Central memory CD4-positive, alpha-beta T cell (primary cell): ENCODE measurements at places on chromosomes 13 and 19.
A peak's percentile ranks its signal among the peaks of the same experiment; 100 is the strongest.

GRCh38 chr13:44331912-44332851, 41.4 kb upstream of the SERP2 start:
- DNase-seq = no peak

DNA sequence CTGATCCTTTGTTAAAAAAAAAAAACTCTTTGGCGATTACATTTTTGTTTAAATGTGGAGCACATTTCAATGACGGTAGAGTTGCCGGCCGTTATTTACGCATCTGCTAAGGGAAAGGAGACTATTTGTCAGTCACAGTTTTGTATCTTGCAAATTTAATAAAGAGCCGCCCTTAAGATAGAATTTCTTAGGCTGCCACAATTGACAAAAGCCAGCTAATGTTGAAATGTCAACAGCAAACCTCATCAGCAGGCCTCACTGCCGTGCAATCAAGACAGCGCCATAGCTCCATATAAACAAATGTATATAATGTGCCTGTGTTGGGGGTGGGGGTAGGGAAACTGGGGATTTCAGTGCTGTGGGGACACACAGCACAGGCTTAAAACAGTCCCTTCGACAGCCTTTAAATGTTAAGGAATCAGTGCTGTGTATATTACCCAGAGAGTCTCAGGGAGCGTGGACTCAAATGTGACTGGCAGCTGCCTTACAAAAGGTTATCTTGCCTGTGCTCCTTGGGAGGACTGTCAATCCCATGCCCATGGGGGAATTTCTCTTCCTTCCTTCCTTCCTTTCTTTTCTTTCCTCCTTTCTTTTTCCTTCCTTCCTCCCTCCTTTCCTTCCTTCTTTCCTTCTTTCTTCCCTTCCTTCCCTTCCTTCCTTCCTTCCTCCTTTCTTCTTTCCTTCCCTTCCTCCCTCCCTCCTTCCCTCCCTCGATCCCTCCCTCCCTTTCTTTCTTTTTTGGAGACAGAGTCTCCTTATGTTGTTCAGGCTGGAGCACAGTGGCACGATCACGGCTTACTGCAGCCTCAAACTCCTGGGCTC, 108.0 kb downstream of the URI1 start:
- no peak for DNase-seq

GRCh38 chr13:46143184-46143701, 38.4 kb upstream of the CPB2 start:
- no peak for DNase-seq

GRCh38 chr13:101383595-101383994, 32.7 kb downstream of the NALCN start:
- no peak for DNase-seq

DNA sequence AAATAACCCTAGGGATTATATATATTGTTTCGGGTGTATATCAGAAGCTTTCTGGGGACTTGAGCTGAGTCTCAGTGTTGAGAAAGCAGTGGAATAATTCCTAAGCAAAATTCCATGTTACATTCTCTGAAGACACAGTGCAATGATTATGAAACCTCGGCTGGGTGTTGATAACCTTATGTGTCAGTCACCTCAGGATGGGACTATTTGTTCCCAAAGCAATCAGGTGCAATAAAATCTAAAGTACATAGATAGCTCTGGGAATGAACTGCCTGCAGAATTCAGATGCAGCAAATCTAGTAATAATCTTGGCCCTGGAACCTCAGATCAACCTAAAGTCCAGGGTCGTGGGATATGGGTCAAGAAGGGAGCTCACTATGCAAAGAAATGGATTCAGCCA, 53.0 kb downstream of the EDNRB start:
- no peak for DNase-seq

GRCh38 chr13:97136418-97136817, 85.7 kb upstream of the MBNL2 start:
- no peak for DNase-seq

DNA sequence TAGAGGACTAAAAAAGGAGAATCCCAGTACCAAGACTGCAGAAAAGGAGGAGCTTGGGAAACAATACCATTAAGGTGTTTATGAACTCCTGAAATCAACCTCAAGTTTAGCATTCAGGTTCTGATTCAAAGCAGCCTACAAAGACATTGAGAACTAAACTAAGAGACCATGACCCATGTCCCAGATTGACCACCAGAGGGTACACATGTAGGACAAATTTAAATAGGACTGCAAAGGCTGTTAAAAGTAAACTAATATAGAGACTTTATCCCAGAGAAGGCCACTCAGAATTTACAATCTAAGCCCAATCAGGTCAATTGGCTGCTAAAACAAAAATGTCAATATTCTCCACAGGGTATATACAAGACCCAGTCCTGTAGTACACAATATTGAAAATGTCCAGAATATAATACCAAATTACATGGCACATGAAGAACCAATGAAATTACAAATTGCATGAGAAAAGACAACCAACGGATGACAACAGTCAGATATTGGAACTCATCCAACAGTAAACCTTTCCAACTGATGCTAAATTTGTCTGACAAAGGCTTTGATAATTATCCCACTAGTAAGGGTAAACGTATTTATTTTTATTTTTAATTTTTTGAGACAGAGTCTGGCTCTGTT, 682.4 kb downstream of the UQCRFS1 start:
- no peak for DNase-seq

DNA sequence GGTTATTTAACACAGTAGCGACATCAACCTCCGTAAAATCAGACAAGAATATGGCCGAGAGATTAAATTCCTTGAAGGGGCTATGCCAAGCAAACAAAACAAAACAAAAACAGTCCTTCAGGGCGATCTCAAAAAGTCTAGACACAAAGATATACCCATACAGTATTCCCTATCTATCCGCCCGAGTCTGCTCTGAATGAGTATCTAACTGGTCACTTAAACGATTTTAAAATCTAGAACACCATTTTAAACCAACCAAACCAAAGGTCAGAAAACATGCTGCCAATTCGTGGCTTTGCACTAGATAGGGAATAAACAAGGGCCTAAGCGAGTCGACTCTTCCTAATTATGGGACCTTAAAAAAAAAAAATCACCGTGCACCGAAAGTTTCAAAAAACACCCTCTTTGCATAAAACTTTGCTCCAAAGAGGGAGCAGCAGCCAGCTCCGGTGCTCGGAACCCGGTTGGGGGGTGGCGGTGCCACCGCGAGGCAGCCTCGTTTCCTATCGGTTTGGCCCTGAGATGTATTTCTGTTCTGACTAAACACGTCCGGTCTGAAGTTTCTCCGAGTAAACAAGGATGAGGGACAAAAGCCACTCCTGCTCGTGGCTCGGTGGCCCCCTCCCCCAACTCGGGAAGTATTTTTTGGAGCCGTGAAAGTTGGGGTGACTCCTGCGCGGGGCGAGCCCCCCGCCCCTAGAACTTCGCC, 1.8 kb downstream of the HMGB1 start:
- DNase-seq = peak; percentile 73

GRCh38 chr13:77554069-77554468, 18.6 kb downstream of the SCEL start:
- DNase-seq = no peak

GRCh38 chr19:10587022-10587838, at the start of gene AP1M2:
AP1M2 (minus strand) TSS chr19:10587312; CDS start chr19:10587231, 81 bp downstream.
- no peak for DNase-seq

DNA sequence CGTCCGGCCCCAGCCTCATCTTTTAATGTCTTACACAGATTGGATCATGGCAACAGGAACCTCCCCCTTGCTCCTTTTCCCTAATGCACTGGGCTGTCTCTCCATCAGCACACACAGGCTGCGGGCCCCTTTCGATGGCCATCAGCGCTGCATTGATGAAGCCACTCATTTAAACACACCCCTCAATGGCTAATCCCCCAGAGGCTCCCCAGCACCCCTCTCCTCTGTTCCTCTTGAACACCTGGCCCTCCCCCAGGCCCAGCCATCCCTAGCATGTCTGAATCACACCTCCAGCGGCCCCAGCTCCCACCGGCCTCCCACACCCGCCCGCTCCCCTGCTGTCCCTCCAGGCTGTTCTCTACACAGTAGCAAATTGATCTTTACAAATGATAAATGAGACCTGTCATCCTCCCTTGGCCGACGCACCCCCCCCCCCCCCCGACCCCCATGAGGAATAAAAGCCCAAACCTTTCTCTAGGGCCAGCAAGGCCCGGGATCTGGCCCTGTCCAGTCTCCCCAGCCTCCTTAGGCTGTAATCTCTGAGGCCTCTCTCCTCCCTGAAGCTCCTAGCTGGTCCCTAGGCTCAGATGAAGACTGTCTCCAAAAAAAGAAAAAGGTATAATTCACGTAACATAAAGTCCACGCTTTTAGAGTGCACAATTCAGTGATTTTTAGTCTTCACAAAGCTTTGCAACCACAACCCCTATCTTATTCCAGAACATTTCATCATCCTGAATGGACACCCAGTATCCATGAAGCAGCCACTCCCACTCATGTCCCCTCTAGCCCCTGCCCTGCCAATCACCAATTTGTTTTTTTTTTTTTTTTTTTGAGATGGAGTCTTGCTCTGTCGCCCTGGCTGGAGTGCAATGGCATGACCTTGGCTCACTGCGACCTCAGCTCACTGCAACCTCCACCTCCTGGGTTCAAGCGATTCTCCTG, 7.4 kb downstream of the RPL28 start:
- DNase-seq = no peak

- no peak for DNase-seq
These were observed 15.8 kb upstream of the PTPRS start for GRCh38 chr19:5356428-5356827.

DNA sequence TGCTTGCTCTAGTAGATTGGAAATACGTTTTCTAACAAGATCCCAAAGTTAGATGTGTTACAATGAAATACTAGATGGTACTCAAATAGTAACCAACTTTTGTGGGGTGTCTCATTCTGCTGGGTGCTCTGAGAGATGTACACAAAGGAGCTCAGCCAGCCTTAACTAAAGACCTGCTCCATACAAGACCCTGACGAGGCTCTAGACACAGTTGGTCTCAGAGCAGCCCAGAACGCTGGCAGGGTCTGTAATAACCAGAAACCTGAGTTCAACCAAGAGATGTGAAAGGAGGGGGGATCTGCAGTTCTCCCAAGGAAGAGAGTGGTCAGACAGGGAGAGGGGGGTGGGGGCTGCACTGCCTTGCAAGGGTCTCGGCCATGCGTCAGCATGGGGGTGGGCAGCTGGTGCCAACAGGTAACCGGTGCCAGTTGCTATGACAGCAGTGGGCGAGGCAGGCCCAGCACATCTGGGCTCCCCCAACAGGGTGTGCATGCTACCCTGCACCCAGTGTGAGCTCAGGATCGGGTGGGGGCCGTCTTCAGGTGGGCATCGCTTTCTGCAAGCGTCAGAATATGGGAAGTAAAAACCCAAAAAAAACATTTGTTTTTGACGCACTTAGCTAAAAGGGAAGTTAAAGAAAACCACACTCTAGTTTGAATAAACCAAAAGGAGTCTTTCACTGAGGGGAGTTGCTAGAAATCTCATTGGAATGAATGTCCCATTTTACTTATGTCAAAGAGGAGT, 68.0 kb upstream of the GPR183 start:
- peak; percentile 82 for DNase-seq

DNA sequence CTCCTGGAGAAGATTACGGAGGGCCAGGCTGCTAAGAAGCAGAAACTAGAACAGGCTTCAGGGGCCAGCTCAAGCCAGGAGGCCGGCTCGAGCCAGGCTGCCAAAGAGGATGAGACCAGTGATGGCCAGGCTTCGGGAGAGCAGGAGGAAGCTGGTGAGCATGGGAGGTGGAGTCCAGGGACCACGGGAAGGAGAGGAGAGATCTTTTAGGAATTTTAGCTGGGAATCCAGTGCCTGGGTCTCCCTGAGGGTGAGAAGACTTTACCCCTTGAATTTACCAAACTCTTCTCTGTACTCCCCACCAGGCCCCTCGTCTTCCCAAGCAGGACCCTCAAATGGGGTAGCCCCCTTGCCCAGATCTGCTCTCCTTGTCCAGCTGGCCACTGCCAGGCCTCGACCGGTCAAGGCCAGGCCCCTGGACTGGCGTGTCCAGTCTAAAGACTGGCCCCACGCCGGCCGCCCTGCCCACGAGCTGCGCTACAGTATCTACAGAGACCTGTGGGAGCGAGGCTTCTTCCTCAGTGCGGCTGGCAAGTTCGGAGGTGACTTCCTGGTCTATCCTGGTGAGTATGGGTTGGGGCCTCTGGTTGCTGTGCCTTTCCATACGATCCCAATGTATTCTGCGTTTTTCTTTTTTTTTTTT, 824 bp downstream of the TSEN34 start:
- no peak for DNase-seq

GRCh38 chr19:50724522-50725217, 1.5 kb downstream of the CLEC11A start:
- DNase-seq = peak; percentile 85

GRCh38 chr13:105220063-105220462, 1315.4 kb downstream of the EFNB2 start:
- DNase-seq = no peak

DNA sequence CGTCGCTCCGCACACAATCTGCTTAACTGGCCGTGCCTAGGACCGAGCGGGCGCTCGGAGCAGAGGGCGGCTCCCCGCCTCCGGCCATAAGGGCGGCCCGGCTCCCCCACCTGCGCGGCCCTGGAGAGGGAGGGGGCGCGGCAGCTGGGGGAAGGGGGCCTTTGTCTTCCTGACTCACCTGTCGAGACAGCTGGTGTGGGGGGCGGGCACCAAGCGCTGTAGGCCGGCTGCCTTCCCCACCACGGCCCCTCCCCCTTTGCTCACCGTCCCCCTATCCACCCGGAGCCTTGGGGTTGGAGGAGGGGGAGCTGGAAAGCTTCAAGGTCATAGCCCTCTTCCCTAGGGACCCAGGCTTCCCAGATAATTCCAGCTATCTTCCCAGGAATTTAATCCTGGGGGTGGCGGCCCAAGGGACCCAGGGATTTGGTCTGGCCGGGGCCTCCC, 1.2 kb downstream of the VASP start:
- DNase-seq = no peak

GRCh38 chr19:44176590-44176989, 11.7 kb downstream of the ZNF226 start:
- no peak for DNase-seq

GRCh38 chr13:113855931-113856715, 7.8 kb downstream of the GAS6 start:
- no peak for DNase-seq

DNA sequence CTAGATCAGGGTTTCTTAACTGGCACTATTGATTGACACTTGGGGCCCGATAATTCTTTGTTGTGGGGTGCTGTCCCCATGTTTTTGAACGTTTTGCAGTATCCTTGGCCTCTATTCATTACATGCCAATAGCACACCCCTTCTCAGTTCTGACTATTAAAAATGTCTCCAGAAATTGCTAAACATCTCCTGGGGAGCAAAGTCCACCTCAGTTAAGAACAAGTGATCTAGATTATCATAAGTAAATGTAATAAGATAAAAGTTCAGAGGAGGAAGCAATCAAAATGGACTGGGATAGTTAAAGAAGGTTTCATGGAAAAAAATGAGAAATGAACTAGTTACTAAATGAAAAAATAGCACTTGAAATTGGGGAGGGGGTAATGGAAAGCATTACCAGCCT, 98.1 kb upstream of the MIR17HG start:
- DNase-seq = no peak

DNA sequence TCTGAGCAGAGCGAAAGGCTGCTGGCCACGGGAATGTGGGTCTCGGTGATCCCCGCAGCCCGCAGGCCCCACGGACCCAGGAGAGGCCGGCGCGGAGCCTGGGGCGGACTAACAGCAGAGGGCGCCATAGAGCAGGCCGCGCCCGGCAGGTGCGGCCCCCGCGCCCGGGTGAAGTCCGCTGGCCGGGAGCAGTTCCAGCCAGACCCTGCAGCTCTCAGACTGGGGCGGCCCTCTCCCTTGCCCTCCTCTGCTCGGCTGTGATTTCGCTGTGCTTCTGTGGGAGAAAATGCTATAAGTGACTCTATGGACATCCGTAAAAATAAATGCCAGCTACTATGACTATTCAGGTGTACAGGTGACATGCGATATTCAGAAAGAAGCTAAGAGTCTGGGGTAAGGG, 37.7 kb downstream of the GSX1 start:
- DNase-seq = peak; percentile 35
